Renal cortical epithelial cell (primary cell): ENCODE measurements at places on chromosomes 11 and 22.

GRCh38 chr11:11244470-11245080, 108.5 kb downstream of the CSNK2A3 start:
- peak; percentile 16 for DNase-seq

DNA sequence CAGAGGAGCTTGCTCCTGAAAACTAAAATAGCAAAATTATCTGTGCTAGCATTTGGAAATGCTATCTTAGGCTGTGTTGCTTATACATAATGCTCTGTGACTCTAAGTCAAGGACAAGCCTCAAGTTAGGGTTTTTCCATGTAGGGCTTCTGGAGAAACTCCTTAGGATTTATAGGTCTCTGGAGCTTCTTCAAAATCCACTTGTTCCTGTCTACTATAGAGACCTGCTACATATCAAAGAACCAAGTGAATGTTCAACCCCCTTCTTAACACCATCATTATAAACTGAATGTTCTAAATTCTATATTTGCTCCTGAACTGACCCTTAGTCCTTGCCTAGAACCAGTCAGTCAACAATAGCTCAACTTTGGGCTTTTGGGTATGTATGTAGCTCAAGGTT, 523.1 kb upstream of the CCDC90B start:
- no peak for DNase-seq

DNA sequence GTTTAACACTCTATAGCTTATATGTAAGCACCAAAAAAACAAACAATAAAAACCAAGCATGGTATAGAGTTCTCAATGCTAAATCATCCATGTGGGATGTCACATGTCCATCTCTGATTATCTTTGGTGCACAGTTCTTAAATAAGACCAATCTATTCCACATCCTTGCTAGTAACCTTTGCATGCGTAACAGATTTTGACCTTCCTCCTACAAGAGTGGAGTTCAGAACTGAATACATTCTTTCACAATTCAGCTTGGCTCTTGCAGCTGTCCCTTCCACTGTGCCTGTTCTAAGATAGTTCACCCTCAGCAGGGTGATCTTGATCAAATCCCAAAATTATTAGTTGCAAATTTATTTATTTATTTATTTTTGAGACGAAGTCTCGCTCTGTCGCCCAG, 21.1 kb downstream of the PRR14L start:
- DNase-seq = no peak

DNA sequence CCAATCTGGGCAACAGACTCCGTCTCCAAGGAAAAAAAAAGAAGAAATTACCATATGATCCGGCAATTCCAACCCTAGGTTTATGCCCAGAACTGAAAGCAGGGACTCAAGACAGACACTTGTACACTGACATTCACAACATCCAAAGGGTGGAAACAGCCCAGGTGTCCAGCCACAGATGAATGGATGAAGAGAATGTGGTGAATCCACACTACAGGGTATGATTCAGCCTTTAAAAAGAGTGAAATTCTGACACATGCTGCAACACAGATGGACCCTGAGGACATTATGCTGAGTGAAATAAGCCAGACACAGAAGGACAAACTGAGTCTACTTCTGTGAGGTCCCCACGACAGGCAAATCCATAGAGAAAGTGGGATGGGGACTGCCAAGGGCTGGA, 43.9 kb downstream of the SGSM3 start:
- DNase-seq = peak; percentile 53

- no peak for DNase-seq
Observed at GRCh38 chr11:68684385-68685356, at the start of gene GAL. Gene GAL (plus strand): TSS chr11:68684544. CDS start chr11:68684924, 380 bp downstream.

DNA sequence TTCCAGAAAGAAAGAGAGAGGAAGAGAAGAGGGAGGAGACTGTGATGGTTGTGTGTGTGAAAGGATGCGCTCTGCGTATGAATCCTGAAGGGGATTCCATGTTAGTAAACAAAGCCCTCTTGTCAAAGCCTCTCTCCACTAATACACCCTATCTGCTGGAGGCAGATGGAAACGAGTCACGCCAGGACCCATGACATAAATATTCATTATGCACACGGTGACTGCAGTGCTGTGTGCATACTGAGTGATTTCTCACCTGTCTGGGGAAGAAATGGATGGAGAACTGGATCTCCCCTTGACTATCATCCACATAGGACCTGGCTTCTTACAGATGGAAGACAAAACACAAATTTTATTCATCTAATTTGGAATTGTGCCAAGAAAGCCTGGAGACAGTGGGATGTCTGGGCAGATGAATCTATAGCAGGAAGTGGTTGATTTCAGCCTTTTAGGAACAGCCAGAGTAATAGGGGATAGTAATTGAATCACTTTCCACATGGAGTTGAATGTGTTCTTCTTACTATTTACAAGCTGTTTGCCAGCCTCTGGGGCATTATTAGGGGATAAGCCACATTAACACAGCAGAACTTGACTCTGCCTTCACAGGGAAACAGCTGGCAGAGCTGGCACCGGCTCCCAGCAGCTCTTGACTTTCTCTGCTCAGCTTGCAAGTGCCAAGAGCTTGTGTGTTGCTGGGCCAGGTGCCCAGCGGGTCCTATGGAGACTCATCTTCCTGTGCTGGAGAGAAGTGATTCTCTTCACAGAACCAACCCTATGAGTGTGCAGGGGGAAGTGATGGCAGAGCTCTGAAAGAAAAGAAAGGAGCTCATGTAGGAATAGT, 9.0 kb downstream of the MTNR1B start:
- no peak for DNase-seq

DNA sequence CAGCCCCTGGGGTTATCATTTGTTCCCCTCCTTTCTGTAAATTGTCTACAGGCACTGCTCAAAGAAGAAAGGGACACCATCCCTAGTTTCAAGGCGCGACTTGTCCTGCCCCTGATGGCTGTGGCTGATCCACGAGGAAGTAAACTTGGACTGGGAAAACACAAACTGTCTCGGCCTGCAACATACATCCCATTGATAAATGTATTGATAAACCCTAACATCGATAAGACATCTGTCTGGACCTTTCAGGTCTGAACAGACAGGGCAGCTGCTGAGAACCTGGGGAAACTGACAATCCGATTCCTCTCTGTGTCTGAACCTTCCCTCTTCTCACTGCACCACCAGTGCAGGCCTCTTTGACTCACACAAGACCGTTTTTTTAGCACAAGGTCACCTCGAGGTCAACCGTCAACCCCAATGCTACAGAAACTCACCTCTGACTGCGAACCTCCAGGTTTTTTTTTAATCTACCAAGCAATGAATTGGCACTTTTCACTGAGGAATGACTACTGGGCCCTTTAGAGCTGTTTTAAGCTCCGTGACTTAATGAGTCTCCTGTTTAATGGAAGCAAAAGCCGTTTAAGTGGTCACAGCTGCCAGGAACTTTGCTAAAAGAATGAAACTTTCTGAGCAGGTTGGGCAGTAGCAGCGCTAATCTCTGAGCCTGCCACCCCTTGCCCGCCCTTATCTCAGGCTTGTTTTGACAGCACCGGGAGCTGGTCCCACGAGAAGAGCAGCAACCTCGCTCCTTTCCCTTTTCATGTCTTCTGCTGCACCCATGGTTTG, 203.8 kb upstream of the TMEM45B start:
- peak; percentile 39 for DNase-seq

GRCh38 chr11:112612250-112612849, 348.9 kb upstream of the NCAM1 start:
- DNase-seq = no peak

DNA sequence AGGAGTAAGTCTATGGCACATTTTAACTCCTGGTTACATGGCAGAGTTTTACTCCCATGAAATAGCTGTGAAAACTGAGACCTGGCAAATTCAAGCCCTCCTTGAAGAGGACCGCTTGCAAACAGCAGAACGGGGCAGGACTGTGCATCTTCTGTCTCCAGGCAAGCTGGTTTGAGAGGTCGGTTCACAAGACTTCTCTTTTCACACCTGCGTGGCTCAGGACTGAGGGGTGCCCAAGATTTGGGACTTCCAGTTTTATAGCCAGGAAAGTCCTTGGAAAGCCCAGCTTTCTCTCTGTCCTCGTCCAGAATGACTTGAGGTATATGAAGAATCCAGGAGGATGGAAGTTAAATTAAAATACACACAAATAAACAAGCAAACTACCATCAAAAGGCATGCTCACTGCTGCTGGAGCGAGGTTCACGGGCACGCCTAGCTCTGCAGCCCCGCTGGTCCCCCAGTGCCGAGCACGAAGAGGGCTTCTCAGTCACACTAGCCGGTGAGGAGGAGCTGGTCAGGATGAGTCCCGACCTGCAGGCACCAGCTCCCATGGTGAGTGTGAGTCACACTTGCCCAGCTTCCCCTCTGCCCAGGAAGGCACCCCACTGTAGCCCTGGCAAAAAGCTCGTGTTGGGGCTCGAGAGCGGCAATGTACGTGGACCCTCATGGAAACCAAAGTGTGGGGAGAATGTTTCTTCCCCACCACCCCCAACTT, 1382.4 kb downstream of the BRD1 start:
- no peak for DNase-seq

DNA sequence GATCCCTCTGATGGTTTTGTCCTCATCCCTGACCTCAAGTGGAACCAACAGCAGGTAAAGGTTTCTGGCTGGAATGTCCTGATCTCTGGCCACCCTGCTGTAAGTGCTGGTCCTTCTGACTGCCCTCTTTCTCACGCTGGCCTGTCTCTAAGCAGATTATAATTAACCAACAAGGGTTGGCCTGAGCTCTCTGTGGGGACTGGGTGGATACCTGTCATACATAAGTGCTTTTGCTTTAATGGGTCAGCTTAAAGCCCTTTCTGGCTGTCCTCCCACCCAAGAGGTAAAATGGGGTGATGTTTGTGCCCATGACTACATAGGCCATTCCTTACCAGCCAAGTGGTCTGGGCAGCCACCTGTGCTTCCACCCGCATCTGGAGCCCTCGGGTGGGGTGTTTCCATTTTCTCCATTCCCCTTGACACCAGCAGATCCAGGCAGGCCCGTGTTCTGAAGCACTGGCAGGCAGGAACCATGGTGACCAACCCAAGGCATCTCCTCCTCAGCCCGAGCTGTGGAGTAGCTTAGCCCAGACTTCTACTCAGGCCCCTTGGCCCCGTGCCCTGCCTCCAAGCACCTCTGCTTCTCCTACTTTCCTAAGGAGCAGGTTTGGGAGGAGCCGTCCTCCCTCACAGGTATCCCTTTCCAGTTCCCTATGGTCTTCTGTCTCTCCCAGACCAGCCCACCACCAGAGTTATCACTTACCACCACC, 17.0 kb upstream of the ST3GAL4 start:
- DNase-seq = no peak

DNA sequence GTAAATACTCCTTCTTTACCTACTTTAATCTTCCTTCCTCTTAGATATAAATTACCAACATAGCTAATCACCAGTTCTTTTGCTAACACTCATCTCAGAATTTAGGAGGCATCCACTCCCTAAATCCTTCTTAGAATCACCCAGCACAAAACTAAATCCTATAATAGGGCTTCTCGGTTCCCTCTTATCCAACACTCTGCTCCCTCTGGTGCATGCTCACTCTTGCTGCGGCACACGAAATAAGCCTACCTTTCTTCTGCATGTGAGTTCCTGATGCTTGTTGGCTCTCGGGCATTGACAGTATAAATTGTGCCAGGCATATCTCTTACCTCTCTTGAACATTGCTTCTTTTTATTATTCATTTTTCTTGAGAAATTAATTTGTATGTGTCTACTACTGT, 61.0 kb downstream of the OR5AK2 start:
- DNase-seq = no peak

- DNase-seq = peak; percentile 84
Observed at GRCh38 chr11:13013054-13013488, 4.0 kb downstream of the RASSF10 start.

DNA sequence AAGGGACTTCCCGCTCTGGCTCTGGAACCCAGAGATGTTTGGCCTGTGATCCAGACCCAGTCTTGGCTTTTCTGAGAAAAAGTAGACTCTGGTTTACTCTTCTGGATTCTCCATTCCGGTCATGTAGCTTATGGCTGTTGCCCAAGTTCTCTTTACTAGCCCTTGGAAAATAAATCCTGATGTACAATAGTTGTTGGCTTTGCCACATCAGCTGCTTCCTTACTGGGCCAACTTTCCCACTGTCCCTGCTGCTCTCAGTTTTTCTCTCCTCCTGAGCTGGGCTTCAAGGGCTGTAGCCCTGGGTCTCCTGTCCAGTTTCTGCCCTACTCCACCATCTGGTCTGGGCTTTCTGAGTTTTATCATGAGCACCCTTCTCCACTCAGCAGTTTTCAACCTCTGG, 12.5 kb downstream of the PATZ1 start:
- DNase-seq = no peak

GRCh38 chr11:130719220-130719915, 196.9 kb downstream of the SNX19 start:
- peak; percentile 21 for DNase-seq

- DNase-seq = peak; percentile 92
Observed at GRCh38 chr22:31107178-31107893, at the start of gene SELENOM. Gene SELENOM (minus strand): TSS chr22:31107568. CDS start chr22:31107505, 63 bp downstream.

- DNase-seq = no peak
Observed at GRCh38 chr22:44455151-44455962, 42.7 kb downstream of the RTL6 start.

DNA sequence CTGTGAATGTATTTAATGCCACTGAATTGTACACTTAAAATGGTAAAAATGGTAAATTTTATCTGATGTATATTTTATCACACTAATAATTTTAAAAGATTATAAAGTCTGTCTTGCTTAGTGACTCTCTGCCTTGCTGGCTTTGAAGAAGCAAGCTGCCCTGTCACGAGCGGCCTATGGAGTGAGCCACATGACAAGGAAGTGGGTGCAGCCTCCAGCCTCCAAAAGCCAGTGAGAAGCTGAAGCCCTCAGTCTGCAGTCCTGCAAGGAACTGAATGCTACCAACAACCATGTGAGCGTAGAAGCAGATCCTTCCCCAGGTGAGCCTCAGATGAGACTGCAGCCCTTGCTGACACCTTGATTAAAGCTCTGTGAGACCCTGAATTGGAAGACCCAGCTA, 20.0 kb downstream of the C11orf24 start:
- DNase-seq = no peak

GRCh38 chr11:123797114-123797513, 9.0 kb downstream of the OR6M1 start:
- DNase-seq = no peak

DNA sequence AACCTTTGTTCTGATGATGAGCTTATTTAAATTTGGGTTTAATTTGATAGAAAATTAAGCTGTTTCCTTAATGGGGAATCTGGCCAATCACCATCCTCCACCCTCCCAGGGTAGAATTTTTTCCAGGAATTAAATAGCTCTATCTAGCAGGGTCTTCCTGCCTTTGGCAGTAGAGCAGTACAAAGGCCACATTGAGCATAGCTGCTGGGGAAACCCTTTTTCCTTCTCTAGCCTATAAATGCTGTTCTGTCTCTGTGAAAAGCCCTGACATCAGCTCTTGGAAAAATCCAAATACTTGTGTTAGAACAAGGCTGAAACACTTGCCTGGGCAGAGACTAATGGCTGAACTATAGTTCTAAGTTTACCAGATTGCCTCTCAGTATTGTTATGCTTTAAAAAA, 55.1 kb downstream of the ARHGEF12 start:
- peak; percentile 17 for DNase-seq

GRCh38 chr11:95378111-95378510, 147.1 kb upstream of the SESN3 start:
- DNase-seq = peak; percentile 35

- DNase-seq = no peak
Observed at GRCh38 chr11:128246810-128247594, 340.4 kb downstream of the ETS1 start.
